Stimulated activated CD4-positive, alpha-beta T cell treated with anti-CD3 and anti-CD28 coated beads, Interleukin-2, amount 100 ng/mL, for 48 hours (primary cell): ENCODE measurements at places on chromosomes 7 and 10.

- no peak for DNase-seq
Observed at GRCh38 chr10:90179696-90180407, 478.5 kb downstream of the KIF20B start.

- DNase-seq: no peak
Observed at GRCh38 chr7:12670743-12671520, 16.5 kb upstream of the ARL4A start.

- DNase-seq: no peak
Observed at GRCh38 chr7:143395187-143396149, 13.2 kb downstream of the EPHA1 start.

DNA sequence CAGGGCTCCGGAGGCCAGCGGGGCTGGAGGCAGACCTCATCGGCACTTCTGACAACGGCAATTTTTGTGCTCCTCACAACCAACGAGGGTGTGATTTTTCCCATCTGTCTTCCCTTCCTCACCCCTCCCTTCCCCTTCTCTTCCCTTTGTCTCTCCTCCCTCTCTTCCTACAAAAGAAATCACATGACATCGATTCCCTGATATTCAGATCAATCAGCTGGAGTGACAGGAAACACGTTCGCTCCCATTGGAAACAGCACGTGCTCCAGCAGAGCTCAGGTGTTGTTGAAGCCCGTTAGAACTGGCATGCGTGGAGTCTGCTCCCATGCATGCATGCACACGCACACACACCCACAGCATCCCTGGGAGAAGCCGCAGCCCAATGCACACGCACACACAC lies 222.4 kb downstream of the PTPRN2 start:
- no peak for DNase-seq

DNA sequence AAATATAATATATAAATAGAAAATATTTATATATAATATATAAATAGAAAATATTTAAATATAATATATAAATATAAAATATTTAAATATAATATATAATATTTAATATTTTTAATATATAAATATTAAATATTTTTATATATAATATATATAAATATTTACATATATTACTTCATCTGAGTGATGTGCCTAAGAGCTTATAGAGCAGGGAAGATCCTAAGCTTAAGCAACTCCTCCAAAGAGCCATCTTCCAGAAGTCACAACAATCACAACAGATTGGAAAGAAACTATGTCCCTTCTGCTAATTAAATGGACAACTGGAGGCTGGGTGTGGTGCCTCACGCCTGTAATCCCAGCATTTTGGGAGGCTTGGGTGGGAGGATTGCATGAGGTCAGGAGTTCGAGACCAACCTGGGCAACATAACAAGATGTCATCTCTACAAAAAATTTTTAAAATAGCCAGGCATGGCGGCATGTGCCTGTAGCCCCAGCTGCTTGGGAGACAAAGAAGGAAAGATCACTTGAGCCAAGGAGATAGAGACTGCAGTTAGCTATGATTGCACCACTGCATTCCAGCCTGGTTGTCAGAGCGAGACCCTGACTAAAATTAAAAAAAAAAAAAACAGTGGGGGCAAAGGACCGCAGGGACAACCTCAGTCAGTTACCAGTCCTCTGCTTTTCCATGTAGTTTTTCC lies 198.7 kb downstream of the SKIDA1 start:
- DNase-seq: no peak
